ENCODE measurements at places on chromosomes 2 and 18.

DNA sequence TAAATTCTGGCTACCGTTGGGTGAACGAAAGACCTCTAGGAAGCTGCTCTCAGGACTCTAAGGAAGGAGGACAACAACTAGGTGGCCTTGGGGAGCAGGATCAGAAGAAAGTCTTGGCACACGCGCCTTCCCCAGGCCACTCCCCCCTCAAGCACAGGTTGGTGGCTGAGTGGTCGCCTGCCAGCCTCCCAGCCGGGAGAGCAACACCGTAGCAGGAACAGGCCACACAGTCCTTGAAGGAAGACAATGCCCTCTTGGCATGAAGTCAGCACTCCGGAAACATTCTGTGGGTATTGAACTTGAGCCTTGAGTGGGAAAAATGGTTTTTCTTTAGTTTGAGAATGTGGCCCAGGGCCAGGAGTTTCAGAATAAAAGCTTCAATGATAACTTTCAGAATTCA is 87.4 kb upstream of the AGAP1 start:
- no peak for DNase-seq

GRCh38 chr2:158893026-158893425 is 75.4 kb upstream of the TANC1 start:
- peak; percentile 46 for DNase-seq

GRCh38 chr2:237199577-237199976 is 113.9 kb downstream of the COPS8 start:
- no peak for DNase-seq

- DNase-seq: no peak
These were observed 2.1 kb downstream of the RPRM start for GRCh38 chr2:153476491-153476815.

GRCh38 chr2:157203651-157204050 is 53.9 kb upstream of the GALNT5 start:
- DNase-seq: no peak

DNA sequence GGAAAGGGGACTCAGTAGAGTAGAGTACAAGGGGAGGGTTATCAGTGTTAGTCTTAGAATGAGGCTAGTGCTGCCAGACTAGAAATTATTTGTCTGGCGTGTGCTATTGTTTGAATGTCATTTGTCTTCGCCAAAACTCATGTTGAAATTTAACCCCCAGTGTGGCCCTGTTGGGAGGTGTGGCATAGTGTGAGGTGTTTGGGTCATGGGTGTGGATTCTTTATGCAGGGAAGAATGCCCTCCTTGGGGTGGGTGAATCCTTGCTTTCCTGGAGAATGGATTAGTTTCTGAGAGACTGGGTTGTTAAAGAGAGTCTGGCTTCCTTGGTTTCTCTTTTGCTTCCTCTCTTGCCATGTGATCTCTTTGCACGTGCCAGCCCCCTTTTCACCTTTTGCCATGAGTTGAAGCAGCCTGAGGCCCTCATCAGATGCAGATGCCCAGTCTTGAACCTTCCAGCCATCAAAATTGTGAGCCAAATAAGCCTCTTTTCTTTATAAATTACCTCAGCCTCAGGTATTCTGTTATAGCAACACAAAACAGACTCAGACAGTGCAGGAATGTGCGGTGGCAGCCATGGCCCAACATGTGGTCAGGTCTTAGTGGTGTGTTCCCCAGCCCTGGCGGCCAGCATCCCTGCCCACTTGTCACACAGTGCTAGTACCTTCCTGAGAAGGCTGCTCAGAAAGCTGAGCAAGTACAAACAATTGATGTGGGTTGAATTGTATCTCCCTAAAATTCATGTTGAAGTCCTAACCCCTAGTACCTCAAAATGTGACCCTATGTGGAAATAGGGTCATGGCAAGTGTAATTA is 48.4 kb upstream of the NAB1 start:
- DNase-seq: no peak

DNA sequence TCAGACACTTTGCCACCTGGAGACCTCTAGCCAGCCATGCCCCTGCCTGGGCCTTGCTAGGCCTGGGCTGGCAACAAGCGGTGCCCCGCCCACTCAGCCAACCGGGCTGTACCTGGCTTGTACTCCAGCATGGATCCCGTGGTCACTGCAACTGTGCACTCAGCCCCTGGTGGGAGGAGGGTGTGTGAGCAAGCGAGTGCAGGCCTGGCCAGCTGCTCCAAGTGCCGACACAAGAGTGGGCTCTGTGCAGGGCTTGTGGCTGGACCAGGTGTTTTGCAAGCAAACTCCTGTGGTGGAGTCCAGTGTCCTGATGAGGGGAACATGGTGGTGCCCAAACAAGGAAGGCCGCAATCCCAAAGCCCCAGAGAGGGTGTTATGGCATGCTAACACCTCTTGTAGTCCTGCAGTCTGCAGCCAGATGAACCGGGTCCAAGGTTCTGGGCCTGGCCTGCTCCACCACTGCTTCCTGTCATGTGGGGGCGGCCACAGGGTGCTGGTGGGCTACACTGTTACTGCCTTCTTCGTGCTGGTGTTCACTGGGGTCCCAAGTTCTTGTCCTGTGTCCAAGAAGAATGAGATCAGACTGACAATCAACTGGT is 60.1 kb upstream of the CD28 start:
- no peak for DNase-seq

DNA sequence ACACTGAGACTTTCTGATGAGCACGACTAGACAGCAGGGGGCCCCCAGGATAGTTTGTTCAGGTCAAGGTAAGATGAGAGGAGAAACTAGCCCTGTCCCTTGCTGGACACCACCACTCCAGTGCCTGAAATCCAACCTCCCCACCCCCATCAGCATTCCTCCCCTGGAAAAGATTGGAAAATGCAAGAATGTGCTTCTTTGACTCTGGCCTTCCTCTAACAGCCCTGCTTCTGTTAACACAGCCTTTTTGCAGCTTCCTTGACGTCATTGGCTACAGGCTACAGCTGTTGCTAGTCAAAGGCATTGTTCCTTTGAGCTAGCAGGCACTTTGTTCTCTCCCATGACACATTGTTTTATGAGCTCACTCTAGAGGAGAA is 20.1 kb upstream of the LTBP1 start:
- no peak for DNase-seq

DNA sequence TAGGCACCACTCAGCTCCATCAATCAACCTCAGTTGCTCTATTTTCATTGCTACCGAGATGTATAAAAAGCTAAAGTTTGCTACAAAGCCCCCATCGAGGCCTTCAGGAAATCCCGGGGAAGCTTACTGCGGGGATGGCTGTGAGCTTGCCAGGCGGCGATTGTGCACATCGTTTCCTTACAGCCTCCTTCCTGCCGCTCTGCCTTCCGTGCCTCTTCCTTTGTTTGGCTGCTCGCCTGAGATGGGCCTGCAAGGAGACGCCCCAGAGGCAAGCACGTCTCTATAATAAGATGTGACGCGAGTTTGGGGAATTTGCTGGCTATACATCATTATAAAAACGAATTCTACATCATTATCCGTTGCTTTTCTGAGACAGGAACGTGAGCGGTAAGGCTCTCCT is 41.6 kb downstream of the DHRS9 start:
- no peak for DNase-seq

DNA sequence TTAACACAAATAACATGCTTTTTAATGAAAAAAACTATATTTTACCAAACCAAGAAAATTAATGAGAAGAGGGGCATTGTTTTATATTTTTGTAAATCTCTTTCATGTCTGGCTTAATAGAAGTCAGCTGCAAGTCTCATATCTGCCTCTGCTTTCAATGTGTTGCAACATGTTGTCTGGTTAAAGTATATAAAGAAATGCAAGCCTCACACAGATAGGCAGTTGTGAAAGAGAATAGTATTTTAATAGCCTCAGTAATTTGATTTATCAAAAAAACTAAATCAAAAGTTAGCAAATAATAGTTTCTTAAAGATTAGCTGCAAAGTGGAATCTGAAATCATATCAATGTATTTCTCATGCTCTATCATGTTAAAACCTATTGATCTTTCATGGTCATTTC is 52.9 kb upstream of the NCOA1 start:
- DNase-seq: peak; percentile 89

- DNase-seq: peak; percentile 20
These were observed 715 bp upstream of the CFAP36 start for GRCh38 chr2:55518841-55519165.

- no peak for DNase-seq
These were observed 65.3 kb downstream of the WDR75 start for GRCh38 chr2:189506514-189506976.

DNA sequence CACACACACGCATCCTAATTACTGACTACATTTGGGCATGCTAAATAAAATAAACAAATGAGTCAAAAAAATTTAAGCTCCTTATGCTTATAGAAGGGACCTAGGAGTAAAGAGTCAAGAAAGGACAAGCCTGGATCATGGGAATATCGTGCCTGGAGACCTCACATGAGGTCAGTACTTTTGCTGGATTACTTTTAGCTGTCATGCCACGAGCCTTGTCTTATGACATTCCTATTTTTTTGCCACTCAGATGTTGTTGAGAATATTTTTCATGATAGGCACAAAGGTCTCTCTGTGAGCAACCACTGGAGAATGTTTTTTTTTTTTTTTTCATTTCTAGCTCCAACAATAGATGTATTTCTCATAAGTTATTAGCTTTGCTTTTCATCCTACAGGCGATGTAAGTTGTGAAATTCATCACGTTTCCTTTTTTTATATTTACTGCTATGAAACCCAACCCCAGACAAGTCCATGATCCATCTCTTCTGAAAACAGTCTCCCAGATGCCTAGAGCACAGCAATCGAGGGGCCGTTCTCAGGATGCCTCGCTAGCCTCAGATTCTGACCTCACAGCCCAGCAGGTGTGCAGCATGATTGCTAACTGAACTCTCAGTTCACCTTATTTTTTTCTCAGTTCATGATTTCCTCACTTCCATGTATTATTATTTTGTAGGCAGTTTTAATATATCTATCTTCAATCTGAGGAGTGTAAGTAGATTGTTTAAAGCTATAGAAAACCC is 464.5 kb downstream of the IRS1 start:
- DNase-seq: peak; percentile 30

GRCh38 chr2:187612857-187613256 is 58.6 kb upstream of the TFPI start:
- DNase-seq: peak; percentile 44

- no peak for DNase-seq
These were observed 11.1 kb upstream of the MTA3 start for GRCh38 chr2:42557306-42557705.

DNA sequence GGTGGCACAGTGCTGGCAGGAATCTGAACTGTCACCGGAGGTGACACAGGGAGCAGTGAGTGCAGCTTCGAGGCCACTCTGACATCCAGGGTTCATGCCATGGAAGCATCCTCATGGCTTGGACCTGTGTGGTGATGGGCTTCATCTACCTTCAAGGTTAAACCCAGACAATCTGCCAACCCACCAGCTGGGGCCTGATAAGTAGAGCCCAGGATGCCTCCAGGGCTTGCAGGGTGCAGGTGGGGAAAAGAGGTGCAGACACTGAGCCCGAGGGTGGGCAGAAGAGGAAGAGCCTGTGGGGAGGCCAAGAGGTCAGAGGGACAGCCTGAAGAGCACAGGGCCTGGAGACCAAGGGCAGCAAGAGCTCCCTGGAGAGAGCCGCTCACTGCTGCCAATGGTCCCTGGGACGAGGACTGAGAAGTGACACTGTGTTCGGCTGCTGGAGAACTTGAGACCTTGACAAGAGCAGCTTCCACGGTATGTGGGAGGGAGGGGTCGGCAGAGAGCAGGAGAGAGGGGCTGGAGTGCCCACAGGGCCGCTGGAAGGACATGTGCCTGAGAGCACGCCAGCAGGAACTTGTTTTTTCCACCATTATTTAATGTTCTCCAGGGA is 8.1 kb upstream of the HES6 start:
- no peak for DNase-seq

DNA sequence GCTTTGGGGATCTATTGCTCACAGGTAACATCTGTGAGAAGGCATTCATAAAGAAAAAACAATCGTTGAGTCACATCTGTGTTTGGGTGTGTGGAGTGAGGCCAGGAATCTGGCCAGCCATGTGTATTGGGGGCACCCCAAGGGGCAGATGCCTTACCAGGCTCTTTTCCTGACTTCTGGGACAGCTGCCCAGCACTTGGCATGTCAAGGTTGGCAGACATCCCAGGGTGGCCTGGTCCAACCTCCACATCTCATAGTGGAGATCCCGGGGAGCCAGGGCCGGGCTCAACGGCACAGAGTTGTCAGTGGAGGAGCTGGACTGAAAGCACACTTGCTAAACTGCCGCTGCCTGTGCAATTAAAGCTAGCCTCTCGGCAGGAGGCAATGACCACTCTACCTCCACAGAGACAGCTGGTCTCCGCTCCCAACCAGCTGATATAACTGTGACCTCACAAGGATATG is 75.3 kb upstream of the MGAT4A start:
- DNase-seq: peak; percentile 75

DNA sequence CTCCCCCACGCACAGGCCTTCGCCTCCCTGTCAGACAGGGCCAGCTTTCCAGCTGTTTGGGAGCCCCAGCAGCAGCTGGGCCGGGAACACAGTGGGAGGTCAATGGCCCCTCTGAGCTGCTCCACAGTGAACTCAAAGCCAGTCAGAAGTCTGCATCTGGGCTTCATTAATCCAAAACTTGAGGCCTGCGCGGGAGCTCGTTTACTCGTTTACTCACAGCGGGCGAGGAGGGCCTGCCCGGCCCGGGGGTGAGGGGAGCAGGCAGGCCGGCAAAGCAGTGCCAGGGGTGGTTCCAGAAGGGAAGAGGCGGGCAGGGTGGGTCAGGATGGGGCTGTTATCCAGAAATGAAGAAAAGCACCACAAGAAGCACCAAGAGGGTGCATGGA is 36.8 kb upstream of the SEMA4C start:
- DNase-seq: peak; percentile 52

DNA sequence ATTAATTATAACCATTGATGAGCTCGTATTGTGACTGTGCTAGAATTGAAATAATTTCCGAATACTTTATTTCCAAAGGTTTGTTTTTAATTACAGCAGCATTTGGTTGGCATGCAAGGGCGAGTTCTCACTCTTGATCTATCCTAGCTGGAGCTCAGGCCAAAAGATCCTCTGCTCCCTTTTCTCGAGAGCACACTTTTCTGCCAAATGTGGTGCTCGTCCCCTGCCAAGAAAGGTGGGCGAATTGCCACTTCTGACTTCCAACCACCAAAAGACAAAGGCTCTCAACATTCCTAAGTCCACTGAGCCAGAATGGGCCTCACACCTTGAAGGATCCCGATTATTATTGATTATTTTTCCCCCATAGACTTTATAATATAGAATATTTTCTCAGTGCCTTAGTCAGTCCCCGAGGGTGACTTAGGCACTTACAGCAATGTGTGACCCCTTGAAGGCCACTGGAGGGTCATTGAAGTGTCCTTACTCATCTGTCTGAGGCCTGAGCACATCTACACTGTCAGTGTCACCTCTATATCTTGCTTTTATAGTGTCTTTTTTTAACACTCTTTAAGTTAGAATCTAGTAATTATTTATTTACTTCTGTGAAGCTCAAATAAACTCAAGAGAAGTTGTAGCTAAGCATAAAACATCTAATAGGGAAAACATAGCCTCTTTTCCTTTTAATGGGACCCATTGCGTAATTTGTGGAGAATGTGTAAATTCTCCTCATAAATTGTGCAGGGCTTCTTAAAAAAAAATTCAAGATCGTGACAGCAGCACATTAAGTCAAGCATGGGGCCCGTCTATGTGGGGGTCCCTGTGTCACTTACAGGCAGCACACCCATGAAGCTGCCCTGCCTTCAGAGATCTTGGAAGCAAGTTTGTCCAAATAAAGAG is 98.3 kb downstream of the MEIS1 start:
- DNase-seq: no peak
